Activated T-cell treated with anti-CD3 and anti-CD28 coated beads for 48 hours (primary cell): ENCODE measurements at places on chromosomes 5 and 9.

DNA sequence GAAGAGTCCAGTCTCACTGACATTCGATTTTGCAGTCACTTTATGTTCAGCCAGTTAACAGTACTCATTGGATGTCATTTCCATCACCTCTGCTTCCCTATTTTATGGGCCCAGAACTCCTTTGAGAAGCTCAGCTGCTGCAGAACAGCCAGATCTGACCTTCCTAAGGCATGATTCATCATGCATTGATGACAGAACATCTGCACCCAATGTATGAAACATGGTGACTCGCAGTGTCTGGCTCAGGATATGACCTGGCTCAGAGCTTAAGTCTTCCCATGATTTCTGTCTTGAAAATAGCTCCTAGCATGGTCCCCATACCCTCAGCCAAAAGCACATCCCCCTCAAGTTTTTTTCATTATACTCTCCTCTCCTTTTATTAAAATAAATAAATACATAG, 92.6 kb upstream of the TRIM32 start:
- no peak for DNase-seq

DNA sequence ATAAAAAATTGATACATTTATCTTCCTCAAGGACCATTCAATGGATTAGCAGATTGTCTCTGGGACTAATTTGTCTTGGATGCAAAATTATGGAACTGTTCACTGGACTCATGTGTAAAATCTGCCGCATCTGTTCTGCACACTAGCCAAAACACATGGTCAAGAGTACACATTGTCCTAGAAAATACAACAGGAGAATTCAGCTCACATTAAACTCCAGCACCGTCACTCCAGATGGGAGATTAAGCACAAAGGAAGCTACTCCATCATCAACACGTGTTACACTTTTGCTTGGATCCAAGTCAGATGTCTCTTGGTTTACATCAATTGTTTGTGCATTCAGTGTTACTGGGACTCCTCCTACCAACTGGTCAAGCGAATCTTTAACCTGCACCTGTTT, 28.8 kb downstream of the C5 start:
- DNase-seq: no peak

- DNase-seq: no peak
Measured at GRCh38 chr9:89530726-89531125, 32.8 kb upstream of the SEMA4D start.

DNA sequence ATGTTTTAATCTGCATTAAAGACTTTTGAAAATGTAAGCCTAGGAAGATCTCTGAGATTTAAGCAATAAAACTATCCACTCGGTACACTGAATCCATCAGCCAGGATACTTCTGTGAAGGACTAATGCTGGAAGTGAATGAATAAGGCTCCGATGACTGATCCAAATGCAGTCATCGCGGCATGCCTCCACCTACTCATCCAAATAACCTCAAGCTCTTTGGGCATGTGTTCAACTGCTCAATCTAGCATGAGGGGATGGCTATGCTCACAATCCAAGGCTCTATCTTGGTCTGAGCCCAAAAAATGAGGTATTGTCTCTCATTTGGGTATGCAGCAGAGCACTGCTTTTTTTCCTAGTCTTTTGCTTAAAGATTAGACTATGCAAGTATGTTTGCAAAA, 19.2 kb downstream of the MARCHF3 start:
- DNase-seq: no peak

DNA sequence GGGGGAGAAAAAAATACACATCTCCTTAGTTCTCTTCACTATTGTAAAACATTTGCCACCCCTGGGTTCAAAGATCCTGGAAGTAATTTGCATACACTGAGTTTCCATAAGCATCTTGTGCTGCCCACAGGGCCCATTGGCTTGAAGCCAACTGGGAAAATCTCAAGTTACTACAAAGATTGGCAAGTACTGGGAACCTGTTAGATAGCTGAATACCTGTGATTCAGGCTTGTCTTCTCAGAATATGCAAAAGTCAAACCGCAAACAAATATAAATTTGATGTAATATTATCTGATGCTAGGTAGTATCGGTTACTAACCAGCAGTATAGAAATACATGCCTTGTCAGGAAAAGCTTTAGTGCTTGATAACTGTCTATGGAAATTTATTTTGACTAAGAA, 156.9 kb upstream of the FST start:
- DNase-seq: no peak

DNA sequence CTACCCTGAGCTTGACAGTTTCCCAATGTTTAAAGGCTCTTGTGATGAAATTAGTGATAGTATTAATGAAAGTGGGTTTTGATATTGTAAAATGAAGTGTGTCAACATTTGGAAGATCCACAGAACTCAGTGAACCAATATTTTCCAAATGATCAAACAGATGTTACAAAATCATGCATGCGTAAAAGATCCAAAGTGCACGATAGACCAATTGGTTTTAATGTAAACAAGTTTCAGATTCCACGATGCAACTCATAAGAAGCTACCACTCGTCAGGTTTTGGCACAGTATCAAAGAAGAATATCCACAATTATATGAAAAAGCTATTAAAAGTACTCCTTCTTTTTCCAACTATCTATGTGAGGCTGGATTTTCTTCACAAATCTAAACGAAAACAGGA, 82.3 kb downstream of the SLC38A9 start:
- no peak for DNase-seq

DNA sequence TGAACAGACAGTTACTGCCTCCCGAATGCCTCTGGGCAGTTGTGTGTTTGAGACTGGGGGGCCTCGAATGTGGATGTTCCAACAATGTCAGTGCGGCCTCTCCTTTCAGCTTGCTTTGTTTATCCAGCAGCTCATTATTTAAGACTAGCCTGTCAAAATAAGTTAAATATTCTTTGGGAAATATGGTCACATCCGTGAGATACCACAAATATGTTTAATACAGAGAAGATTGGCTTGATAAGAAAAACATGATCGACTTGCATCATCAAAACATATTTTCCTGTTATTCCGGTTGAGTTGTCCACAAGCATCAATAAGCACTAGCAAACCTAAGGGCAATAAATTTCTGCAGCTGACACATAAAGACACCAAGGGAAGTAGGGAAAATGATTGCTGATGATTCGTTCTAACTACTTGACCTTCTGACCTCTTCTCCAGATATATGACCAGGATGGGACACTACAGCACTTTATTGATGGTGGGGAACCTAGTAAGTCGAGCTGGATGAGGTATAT, 66.5 kb downstream of the PRDM6 start:
- DNase-seq: no peak

GRCh38 chr9:134066526-134066912, 1.3 kb downstream of the BRD3 start:
- DNase-seq: no peak

DNA sequence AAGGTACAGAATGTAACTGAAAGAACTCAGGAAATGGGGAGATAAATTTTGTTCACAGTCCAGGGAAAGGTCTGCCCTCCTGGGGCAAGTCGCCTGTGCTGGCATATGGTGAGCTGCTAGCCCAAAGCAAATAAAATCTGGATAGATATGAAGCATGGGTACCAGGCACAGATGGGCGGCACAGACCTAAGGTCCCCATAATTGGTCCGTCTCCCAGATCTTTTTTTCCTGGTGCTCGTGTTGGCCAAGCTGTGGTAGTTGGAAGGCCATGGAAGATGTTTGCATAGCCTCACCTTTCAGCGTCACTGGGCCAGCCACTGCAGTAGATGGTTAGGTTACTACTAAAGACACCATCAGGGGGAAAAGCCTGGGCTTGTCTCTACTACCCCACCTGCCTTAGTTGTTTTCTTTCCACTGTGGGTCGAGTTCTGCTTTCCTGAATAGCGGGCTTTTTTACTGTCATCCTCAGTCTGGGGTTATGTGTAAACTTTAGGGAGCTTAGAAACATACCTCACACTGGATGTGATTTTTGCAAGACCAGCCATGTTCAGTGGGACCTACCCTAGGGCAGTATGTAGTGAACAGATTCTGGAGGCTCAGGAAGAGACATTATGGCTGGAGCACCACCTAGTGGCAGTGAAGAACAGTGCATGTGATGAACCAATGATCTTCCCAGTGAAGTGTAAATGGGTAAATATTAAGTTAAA, 24.2 kb upstream of the GLRX start:
- DNase-seq: no peak

DNA sequence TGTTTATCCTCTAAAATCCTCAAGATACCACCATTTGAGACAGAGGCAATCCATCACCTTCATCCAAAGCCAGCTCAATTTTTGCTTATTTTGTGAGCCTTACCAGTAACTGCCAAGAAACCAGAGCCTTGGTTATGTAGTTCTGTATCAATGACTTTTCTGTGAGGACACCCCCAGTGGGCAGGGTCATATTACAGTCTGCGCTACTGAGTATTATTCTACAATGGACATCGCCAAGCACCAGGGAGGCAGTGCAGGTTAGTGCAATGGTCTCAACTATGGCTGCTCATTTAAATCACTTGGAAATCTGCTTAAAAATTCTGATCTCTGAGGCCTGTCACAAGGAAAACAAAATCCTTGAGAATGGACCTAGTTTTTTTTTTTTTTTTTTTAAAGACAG, 90.5 kb upstream of the NIPAL4 start:
- no peak for DNase-seq

- no peak for DNase-seq
Measured at GRCh38 chr9:120191141-120191540, 388.8 kb downstream of the CDK5RAP2 start.
